ENCODE measurements at places on chromosomes 2 and 18. TPM values are rescaled to one million over a fixed set of nuclear protein-coding genes. Genes with fewer than 3 reads are reported as not detected.

DNA sequence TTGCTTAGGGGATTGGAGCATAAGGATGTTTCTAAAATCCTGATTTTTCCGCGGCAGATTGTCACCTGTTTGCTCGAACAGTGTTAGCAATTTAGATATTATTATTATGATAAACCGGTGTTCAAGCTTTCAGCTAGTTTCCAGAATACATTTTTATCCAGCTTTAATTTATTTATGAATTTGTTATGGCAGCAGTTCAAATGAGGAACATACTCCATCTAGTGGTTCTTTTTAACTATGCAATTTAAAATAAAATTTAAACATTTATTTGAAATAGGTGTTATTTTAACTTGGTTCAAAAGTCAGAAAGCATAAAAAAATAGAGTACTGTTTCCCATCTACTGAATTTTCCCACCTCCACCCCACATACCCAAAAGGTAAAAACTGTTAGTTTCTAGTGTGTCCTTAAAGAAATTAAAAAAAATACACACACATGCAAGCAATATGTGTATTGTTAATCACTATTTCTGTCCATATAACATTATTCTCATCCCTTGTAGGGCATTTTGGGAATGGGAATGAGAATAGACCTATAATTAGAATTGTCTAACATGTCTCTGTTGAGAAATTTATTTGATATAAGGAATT lies 23.2 kb downstream of the ACOXL start:
- peaks cover 6% of the 10 kb centered on the region for H3K36me3 ChIP-seq
- H3K27ac ChIP-seq: no peak overlapping the region
- no peak for DNase-seq
- no peaks in the 10 kb centered on the region for H3K4me1 ChIP-seq
- H3K27me3 ChIP-seq: peaks cover 13% of the 10 kb centered on the region
- H3K4me3 ChIP-seq: no peak overlapping the region

GRCh38 chr2:236686561-236686960 lies 116.9 kb downstream of the ACKR3 start:
- DNase-seq: no peak
- H3K4me3 ChIP-seq: no peak overlapping the region
- no peaks in the 10 kb centered on the region for H3K4me1 ChIP-seq
- no peak overlapping the region for H3K27ac ChIP-seq

GRCh38 chr18:56844556-56844955 lies 193.4 kb downstream of the WDR7 start:
- H3K27ac ChIP-seq: no peak overlapping the region
- H3K36me3 ChIP-seq: peaks cover 25% of the 10 kb centered on the region
- no peak overlapping the region for H3K4me3 ChIP-seq
- H3K4me1 ChIP-seq: no peaks in the 10 kb centered on the region
- H3K27me3 ChIP-seq: no peaks in the 10 kb centered on the region

- H3K4me3 ChIP-seq: no peak overlapping the region
- H3K4me1 ChIP-seq: peaks cover 2% of the 10 kb centered on the region
- H3K27ac ChIP-seq: no peak overlapping the region
- H3K27me3 ChIP-seq: no peaks in the 10 kb centered on the region
- DNase-seq: no peak
Measured at GRCh38 chr2:160498137-160498536, 4.5 kb upstream of the RBMS1 start.

GRCh38 chr2:202044777-202045176 lies 11.1 kb downstream of the FZD7 start:
- no peak for DNase-seq
- H3K36me3 ChIP-seq: no peaks in the 10 kb centered on the region
- no peaks in the 10 kb centered on the region for H3K4me1 ChIP-seq
- H3K27me3 ChIP-seq: peaks cover 46% of the 10 kb centered on the region
- no peak overlapping the region for H3K27ac ChIP-seq
- no peak overlapping the region for H3K4me3 ChIP-seq

- H3K4me3 ChIP-seq: peak overlapping the region; percentile 68
- H3K36me3 ChIP-seq: no peaks in the 10 kb centered on the region
- peak overlapping the region; percentile 99 for H3K27ac ChIP-seq
- peak; percentile 71 for DNase-seq
Measured at GRCh38 chr2:25276569-25277465, 64.9 kb downstream of the DNMT3A start.

GRCh38 chr2:241378816-241379215 lies 22.7 kb downstream of the FARP2 start:
- peaks cover 5% of the 10 kb centered on the region for H3K4me1 ChIP-seq
- H3K27ac ChIP-seq: no peak overlapping the region
- no peak overlapping the region for H3K4me3 ChIP-seq
- no peak for DNase-seq
- peaks cover 32% of the 10 kb centered on the region for H3K36me3 ChIP-seq

DNA sequence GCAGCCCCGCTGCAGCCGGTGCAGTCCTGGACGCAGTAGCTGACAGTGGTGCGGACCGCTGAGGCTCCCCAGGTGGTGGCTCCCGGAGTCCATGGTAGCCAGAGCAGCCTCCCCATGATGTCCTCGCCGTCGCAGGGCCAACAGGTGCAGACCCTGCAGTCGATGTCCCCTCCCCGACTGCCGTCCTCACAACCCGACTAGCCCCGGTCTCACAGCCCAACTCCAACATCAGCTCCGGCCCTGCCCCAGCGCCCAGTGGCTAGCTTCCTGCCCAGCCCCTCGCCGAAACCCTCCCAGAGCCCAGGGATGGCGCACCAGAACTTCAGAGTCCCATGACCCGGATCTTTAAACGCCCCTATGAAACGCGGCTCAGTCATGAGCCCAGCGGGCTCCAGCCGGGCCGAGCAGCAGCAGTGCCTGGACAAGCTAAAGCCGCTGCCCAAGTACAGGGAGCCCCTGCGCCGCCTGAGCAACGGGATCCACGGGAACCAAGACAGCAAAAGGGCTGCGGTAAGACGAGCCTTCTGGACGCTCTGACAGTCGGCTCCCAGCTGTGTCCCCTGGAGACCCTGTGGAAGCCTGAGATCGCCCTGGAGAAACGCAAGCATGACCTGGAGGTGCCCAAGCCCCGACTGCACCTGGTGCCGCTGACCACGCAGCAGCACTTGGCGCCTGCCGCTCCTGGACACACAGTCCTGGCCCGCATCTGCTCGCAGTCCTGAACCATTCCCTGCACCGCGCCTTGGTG lies 53.8 kb upstream of the TUBA3E start:
- DNase-seq: no peak
- H3K4me1 ChIP-seq: no peaks in the 10 kb centered on the region
- H3K4me3 ChIP-seq: no peak overlapping the region
- H3K27ac ChIP-seq: no peak overlapping the region
- H3K27me3 ChIP-seq: peaks cover 40% of the 10 kb centered on the region

GRCh38 chr2:30039101-30039500 lies 107.7 kb upstream of the YPEL5 start:
- H3K4me3 ChIP-seq: no peak overlapping the region
- no peaks in the 10 kb centered on the region for H3K36me3 ChIP-seq
- no peak overlapping the region for H3K27ac ChIP-seq
- no peaks in the 10 kb centered on the region for H3K4me1 ChIP-seq
- H3K27me3 ChIP-seq: peaks cover 18% of the 10 kb centered on the region

GRCh38 chr2:27990030-27990590 lies 99.6 kb downstream of the BABAM2 start:
- no peaks in the 10 kb centered on the region for H3K27me3 ChIP-seq
- H3K27ac ChIP-seq: no peak overlapping the region
- no peak overlapping the region for H3K4me3 ChIP-seq
- no peak for DNase-seq
- peaks cover 51% of the 10 kb centered on the region for H3K4me1 ChIP-seq

GRCh38 chr2:60140185-60140584 lies 413.3 kb downstream of the BCL11A start:
- H3K4me1 ChIP-seq: peaks cover 4% of the 10 kb centered on the region
- peaks cover 1% of the 10 kb centered on the region for H3K27me3 ChIP-seq
- no peak overlapping the region for H3K27ac ChIP-seq
- no peak for DNase-seq
- H3K36me3 ChIP-seq: peaks cover 8% of the 10 kb centered on the region

DNA sequence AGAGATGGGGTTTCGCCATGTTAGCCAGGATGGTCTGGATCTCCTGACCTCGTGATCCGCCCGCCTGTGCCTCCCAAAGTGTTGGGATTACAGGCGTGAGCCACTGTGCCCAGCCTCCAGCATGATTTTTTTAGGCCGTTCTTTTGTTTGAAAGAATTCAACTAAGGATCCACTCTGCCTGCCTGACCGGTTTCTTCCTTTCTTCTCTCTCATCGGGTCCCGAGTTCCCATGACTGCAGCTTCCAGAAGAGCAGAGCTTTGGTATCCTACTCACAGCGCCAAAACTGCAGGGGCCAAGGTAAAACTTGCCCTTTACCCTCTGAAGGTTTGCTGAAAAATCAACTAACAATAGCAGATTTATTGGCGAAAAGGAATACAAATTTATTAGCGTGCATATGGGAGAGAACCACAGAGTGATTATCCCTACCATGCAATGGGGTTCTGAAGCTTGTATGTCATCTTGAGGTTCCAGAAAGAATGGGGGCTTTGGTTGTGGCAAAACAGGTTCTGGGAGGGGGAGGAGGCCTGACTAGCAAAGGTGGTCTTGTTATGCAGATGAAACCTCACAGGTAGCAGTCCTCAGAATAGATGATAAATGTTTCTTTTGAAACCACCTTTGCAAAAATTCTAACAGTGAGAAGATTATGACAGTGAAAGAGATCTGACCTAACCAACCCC lies 87.0 kb upstream of the MSH6 start:
- no peaks in the 10 kb centered on the region for H3K4me1 ChIP-seq
- H3K27ac ChIP-seq: no peak overlapping the region
- DNase-seq: no peak

GRCh38 chr2:179302149-179302548 lies 37.5 kb upstream of the SESTD1 start:
- no peak overlapping the region for H3K27ac ChIP-seq
- no peak overlapping the region for H3K4me3 ChIP-seq
- no peak for DNase-seq
- H3K27me3 ChIP-seq: no peaks in the 10 kb centered on the region

GRCh38 chr18:9466846-9467245 lies 8.5 kb upstream of the RALBP1 start:
- no peak overlapping the region for H3K27ac ChIP-seq
- no peaks in the 10 kb centered on the region for H3K4me1 ChIP-seq
- H3K4me3 ChIP-seq: no peak overlapping the region
- no peak for DNase-seq
- H3K36me3 ChIP-seq: peaks cover 2% of the 10 kb centered on the region

GRCh38 chr18:22634464-22634863 lies 216.7 kb upstream of the CTAGE1 start:
- H3K36me3 ChIP-seq: peaks cover 5% of the 10 kb centered on the region
- H3K27ac ChIP-seq: no peak overlapping the region

- H3K36me3 ChIP-seq: no peaks in the 10 kb centered on the region
- H3K4me1 ChIP-seq: no peaks in the 10 kb centered on the region
- no peak overlapping the region for H3K4me3 ChIP-seq
- no peak for DNase-seq
Measured at GRCh38 chr2:124027182-124027581, 2.1 kb downstream of the CNTNAP5 start.

DNA sequence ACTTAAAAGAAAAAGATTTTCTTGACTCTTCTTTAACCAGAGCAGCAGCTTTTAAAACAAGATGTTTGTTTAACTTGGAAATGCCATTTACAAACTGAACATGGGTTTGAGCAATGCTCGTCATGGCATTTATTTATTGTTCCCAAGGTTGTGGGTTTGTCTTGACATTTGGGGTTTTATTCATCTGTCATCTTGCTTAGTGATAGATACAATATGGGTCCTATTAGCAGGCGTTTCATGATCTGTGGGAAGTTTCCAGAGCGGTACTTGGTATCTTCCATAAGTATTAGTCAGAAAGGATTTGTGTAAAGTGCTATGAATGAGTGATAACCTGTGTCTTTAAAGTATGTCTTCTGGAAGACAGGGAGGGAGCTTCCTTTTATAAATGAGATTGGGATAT lies 29.9 kb upstream of the MGAT5 start:
- peaks cover 12% of the 10 kb centered on the region for H3K36me3 ChIP-seq
- no peak overlapping the region for H3K27ac ChIP-seq
- no peak overlapping the region for H3K4me3 ChIP-seq
- peaks cover 34% of the 10 kb centered on the region for H3K4me1 ChIP-seq

DNA sequence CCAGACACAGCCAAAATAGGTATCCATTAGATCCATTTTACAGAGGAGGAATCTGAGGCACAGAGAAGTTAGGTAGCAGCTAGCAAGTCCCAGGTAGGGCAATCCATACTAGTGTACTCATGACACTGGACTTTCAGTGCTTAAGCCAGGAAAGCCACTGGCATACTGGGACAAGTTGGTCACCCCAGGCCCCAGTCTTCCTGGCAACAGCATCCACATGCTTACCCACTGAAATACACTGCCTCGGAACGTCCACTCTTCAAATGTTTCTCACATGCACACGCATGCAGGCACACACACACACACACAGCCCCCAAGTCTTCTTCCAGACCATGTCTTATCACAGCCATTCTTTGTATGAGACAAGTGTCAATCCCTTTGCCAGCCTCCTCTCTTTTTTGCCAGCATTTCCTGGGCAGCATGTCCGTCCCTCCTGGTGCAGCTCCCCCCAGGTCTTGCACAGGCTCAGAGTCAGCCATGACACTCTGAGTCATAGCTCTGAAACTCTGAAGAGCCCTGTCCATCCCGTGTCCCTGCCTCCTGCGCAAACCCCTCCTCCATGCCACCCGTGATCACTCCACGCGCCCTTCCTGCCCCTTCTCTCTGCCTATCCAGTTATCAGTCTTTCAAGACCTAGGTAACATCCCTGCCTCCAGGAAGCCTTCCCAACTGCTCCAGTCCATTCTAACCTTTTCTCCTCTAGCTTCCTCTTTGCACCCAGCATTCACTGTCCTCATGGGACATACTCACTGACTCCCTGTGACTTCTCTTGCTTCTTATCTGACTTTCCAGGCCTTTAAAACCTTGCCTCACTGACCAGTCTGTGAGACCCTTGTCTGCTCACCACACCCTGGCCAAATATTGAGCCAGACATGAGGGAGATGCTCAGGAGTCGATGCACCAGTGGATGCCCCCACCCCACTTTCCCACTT lies 10.9 kb upstream of the TEX261 start:
- H3K36me3 ChIP-seq: no peaks in the 10 kb centered on the region
- peaks cover 10% of the 10 kb centered on the region for H3K4me1 ChIP-seq
- H3K27ac ChIP-seq: no peak overlapping the region
- H3K27me3 ChIP-seq: peaks cover 31% of the 10 kb centered on the region

DNA sequence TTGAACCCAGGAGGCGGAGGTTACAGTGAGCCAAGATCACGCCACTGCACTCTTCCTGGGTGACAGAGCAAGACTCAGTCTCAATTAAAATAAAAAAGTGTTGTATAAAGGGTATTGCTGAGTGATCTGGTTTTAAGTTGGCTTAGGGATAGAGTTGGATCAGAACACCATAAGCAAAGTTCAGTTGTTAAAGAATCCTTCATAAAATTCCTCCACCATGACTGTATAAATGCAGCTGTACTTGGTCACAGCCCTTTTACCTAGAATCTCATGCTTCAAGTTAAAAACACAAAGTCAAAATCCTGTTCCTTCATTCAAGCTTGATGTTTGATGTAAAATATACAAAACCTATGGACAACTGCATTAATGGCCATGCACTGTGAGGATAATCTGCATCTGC lies 33.4 kb upstream of the PNO1 start:
- no peak for DNase-seq
- no peak overlapping the region for H3K4me3 ChIP-seq
- H3K4me1 ChIP-seq: peaks cover 5% of the 10 kb centered on the region

The DCDC2C gene
- total RNA-seq: not detected

The IL37 gene
- not detected for total RNA-seq

The CFC1 gene
- not detected for total RNA-seq

The CDKL4 gene
- total RNA-seq: not detected

The LRATD1 gene
- not detected for total RNA-seq

The REG1B gene
- not detected for total RNA-seq

The PID1 gene
- not detected for total RNA-seq

The ADAM23 gene
- not detected for total RNA-seq

The TFCP2L1 gene
- not detected for total RNA-seq
